ENCODE measurements at places on chromosomes 2 and 18.

DNA sequence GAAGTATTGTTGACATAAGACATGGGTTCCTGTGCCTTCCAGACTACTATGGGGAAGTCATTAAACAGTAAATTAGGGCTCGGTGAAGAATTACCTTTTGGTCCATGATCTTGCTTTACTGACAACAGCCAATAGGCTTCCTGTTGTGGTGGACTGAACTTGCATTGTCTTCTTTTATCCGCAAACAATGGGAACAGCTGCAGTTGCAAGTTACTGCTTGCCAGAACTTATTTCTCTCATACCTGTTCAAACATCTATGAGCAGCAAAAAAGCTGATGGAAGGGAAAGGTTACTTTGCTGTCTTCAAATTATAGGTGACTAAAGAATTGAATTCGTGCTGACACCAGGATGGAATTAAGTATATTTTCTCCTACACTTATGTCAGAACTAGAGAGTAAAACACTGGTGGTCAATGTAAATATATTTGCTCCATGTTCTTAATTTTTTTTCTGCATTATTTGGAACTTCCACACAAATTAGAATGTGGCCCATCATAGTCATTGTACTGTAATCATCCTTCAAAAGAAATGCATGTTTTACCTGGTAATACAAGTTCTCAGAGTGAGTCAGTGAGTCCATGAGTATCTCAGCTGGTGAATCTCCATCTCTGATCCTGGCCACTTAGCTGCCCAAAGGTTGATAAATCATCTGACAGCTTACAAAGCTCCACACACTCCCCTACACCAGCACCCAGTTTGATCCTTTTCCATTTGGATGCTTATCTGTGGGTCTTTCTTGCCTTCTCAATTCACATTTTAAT, 37.3 kb upstream of the RNF152 start:
- no peak for DNase-seq

DNA sequence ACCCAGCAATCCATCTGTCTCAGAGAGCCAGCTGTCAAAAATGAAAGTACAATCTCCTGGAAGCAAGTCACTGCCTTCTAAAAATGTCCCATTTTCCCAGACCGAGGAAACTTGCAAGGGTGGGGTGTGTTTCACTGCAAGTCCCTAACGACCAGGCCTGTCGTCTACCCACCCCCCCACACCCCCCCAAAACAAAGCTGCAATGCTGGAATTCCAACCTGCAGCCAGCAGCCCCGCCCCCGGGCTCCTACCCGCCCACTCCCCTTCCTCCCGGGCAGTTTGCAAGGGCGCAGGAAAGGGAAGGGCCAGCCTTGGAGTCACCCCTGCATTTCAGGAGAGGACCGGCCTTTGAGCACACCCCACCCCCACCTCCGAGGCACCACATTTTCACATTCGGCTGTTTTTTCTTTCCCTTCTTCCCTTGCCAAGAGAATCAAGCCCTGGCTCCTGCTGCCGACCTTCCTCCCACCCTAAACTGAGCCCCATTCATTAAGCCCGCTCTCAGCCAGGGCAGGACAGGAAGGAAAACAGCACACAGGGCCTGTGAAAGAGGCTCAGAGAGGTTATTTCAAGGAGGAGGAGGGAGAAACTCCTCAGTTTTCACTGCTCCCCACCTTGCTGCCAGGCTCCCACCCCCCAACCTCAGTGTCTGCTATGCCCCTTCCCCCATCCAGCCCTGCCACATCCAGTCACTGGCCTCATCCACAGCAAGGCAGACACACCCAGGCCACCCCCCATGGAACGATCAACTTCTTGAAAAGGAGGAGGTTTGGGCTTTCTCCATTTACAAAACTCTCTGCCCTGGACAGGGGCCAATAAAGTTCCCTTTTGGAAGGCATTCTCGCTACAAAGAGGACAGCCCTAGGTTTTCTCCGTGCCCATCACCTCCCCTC, 11.3 kb downstream of the SMAD7 start:
- peak; percentile 55 for DNase-seq

DNA sequence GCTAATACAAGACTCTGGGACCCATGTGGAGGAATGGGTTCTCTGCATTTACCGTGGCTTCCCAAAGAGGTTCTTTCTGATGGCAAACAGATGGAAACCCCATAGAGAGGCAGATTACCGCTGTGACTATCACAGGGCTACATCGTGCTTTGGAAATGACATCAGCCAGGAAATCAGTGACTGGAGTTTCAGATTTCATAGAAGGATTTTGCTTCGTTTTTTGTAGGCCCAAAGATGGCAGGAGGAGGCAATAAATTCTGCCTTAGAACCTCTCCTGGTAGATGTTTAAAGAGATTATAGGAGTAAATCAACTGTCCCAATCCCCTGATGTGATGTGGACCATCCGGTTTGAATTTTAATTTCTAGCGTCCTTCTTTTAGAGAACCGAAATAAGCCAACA, 214.1 kb downstream of the AGPS start:
- DNase-seq = peak; percentile 25

- no peak for DNase-seq
These were observed 131.4 kb downstream of the STRN start for GRCh38 chr2:36834731-36835524.

GRCh38 chr2:112656679-112657078, 10.9 kb downstream of the SLC20A1 start:
- no peak for DNase-seq

- DNase-seq = no peak
These were observed 19.1 kb upstream of the IL18R1 start for GRCh38 chr2:102336502-102336945.

DNA sequence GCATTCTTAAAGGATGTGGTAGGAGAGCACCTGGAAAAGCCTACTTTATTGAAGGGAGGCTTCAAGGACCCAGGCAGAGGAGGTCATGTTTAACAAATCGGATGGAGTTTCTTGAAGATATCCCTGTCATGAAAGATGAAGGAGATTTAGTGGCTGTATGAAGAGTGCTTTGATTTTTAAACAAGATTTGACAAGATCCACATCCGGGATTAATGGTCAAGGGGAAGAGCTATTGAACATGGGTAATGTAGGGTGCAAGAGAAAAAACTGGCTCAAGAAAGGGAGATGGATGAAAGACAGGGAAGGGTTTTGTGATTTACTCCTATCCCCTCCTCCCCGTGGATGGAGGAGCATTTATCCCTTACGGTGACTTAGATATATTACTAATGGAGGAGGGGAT, 113.1 kb upstream of the OSR1 start:
- no peak for DNase-seq

DNA sequence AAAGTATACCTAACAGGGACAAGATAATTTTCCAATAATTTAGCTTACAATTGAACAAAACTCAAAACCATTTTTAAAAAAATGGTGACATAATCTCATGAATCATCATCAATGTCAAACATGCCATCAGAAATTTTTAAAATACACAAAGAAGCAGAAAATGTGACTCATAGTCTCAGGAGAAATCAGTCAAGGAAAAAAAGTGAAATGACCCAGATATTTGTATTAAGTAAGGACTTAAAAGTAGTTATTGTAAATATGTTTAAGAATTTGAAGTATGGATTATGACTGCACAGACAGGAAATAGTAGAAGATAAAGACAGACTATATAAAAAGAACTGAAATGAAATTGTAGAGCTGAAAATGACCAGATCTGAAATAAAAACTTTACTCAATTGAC, 473.9 kb upstream of the SYT4 start:
- no peak for DNase-seq

DNA sequence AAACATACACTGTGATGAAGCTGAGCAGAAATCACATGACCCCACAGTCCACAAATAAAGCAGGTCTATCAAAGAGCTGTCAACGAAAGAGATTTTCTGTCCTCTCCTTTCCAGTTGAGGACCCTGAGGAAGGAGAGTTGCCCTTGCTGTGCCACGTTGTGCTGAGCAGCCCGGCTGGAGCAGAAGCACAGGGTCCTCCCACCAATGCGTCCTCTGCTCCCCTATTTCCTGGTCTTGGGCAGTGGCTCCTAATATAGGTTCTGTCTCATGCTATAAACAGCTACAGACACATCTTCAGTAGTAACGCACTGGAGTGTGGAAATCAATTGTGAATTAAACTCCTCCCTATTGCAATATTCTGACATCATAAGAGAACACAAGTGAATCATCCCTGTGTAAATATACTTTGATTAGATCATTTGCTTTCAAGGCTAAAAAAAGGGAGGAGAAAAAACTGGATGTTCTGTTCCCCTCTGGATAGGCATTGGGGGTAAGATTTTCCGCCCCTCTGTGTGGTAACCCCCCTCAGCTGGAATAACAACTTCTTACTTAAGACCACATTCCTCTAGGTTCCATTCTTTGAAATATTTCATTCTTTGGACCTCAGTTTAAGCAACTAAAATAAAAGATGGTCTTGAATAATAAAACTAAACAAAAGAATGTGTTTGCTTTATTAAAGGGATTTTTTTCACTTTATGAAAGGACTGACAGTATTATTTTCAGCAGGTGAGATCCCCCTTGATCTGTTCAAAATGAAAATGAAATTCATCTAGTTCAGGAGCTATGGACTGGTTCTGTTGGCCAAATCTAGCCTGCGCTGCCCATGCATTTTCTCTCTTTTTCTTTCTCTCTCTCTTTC, 8.3 kb upstream of the RHOB start:
- peak; percentile 52 for DNase-seq

DNA sequence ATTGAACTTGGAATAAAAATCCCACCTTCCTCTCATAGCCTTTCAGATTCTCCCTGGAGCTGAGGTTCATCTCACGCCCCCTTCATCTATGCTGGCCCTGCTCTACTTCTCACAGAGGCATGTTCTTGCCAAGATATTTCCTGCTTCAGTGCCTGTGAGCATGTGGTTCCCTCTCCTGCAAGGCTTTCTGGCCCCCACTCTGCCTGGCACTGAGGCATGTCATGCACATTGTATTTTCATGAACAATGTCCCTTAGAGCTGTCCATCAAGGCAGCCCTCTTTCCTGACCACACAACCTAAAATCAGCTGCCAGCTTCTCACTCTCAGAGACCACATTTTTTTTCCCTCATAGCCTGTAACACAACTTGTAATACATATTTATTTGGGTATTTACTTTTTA, 18.0 kb upstream of the HK2 start:
- no peak for DNase-seq

GRCh38 chr2:64168756-64169155, 24.5 kb upstream of the PELI1 start:
- no peak for DNase-seq

DNA sequence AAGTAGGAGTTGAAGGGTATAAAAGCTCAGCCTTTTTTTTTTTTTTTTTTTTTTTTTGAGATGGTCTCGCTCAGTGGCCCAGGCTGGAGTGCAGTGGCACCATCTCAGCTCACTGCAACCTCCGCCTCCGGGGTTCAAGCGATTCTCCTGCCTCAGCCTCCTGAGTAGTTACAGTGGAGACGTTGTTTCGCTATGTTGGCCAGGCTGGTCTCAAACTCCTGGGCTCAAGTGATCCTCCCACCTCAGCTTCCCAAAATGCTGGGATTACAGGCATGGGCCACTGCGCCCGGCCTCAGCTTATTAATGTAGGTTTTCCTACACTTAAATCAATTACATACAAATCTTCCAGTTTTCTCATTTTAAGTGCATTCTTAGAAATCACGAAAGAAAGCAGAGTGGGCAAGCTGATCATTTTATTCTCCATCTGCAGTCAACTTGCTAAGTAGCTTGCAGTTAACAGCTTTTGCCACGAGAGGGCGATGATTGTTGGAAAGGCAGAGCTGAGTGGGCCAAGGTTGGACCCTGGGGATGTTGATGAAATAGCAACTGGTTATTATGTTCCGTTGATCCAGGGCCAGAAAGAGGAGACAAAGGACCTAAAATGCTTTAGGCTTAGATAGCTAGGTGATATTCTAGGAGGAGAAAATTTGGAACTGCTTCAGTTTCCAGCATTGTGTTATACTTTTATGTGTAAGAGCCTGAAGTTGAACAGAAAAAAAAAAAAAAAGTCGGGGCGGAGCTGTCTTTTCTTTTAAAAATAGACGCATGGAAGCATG, 234.4 kb upstream of the EPAS1 start:
- peak; percentile 83 for DNase-seq

- peak; percentile 39 for DNase-seq
These were observed 26.5 kb upstream of the MCFD2 start for GRCh38 chr2:46942143-46942526.

GRCh38 chr2:162328424-162329157, 10.1 kb upstream of the IFIH1 start:
- no peak for DNase-seq

- DNase-seq = peak; percentile 96
These were observed 117.1 kb upstream of the SERTAD2 start for GRCh38 chr2:64770781-64771334.

DNA sequence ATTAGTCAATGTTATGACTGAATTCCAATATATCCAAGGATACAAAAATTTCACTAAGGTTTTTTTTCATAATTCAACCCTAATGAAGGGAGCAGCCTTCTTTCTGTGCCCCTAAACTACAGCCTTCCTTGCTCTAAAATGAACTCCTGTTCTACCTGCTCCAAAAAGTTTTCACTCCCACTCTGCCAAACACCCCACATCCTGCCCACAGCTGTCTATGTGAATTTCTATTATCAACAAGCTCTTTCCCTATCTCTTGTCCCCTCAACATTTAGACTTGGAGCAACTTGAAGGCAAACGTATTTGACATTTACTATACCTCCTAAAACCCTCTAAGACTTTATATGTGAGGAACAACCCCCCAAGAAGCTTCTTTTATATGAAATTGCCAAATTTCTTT, 2.5 kb downstream of the STAT4 start:
- no peak for DNase-seq

DNA sequence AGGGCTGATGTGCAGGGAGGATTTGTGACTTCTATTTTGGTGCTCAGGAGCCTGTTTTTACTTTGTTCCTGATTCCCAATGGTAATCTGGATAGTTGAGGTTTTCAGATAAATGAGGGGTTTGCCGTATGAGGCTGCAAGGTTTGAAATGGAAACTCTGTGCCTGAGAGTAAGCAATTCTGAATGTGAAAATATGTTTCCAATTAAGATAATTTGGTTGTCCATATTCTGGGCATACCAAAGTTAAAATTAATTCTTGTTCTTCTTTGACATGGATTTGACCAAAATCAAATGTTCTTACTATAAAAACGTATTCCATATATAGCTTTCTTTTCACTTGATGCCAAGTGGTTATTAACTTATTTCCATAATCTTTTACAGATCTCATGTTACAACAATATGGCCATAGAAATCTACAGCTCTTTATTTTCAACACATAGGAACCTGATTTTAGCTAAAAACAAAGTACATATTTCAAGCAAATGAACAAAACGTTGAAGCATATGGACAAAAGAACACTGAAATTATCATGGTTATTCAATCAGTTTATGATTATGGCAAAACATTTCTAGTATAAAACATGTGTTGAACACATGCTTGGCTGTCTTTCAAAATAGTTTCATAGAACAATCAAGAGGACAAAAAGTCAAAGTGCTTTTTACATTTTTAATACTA, 63.4 kb upstream of the ARHGAP28 start:
- DNase-seq = no peak

- no peak for DNase-seq
These were observed 111.2 kb upstream of the AGAP1 start for GRCh38 chr2:235382601-235383000.

All from RPMI7951 (cell line).